CD4-positive, alpha-beta T cell treated with Interleukin-6 for 4 hours (primary cell): ENCODE measurements at places on chromosomes 6 and 20.

GRCh38 chr6:11663519-11663918, 115.1 kb downstream of the ADTRP start:
- no peak for DNase-seq

- DNase-seq: no peak
Measured at GRCh38 chr6:119610265-119610664, 260.7 kb upstream of the MAN1A1 start.

DNA sequence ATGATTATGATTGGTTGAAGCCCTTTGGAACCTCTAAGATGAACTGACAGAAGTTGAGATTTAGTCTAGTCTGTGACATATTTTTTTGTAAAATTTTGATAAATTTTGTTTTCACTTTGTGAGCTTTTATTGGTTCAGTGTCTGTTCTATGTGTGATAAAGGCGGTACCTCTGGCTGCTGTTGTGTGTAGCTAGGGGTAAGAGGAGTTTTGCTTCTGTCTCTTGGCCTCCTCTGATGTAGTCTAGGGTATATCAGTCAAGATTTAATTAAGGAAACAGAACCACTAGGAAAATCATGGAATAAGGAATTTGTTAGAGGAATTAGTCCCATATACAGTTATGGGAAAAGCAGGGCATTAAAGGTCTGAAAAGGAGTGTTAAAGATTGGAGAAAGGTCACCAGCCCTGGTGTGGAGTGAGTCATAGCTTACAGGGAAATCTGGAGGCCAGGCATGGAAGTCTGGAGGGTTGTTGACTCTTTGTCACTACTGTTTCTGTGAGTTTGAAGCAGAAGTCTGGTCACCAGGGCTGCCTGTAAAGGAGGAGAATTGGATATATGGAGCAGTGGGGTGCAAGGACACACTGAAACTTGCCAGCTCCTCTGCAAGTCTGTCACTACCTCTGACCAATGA, 28.5 kb downstream of the CDC5L start:
- DNase-seq: no peak

DNA sequence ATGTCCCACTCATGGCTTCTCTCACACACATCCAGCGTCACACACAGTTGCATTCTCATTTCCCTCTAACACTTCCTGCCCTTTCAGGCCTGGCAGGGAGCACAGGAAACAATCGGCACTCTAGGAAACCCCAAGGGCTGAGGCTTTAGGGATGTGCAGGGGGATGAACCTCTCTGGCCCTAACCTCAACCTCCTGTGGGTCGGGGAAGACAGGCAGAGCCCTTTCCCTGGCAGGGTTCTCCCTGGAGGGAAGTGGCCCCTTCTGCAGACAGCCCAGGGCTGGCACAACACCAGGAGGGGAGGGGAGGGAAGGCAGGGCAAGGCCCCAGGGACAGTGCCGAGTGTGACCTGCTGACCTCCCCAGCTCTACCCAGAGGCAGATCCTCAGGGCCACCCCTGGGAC, 2.7 kb downstream of the TEAD3 start:
- no peak for DNase-seq

GRCh38 chr20:54212871-54213270, 5.0 kb downstream of the PFDN4 start:
- no peak for DNase-seq
